NCI-H345 (cell line): ENCODE measurements at places on chromosomes 6 and 20.
A peak's percentile ranks its signal among the peaks of the same experiment; 100 is the strongest.

DNA sequence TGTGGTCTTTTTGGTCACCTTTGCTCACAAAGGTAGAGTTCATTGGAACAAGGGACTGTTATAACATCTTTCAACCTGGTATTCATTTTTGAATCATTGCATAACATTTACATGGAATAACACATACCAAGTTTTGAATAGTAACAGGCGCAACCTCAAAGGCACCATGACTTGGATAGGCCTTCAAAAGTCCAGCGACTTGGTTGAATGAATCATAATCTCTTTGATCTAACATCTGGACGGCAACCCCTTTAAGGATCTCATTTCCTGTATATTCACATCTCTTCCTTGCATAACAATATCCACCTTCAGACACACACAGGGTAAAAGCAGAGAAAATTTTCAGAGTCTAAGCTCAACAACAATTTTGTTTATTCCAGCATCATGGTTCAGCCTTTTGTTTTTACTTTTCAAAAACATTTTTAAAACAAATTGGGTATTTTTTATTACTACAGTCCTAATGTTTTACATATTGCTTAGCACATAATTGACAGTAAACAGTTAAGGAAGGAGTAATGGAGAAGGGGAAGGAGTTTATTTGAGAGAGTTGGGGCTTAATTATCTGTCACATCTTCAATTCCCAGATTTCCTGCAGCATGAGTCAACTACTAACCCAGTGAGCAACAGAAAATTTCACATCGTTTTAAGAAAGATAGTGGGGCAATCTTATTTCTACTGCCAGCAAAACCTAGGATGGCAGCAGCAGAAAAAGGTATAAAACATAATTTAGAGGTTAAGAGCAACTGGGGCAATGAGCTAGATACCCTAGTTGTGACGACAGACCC, 41.8 kb upstream of the F13A1 start:
- DNase-seq, result no peak

- no peak for DNase-seq
Observed at GRCh38 chr6:81002126-81002525, 750.4 kb downstream of the TENT5A start.

DNA sequence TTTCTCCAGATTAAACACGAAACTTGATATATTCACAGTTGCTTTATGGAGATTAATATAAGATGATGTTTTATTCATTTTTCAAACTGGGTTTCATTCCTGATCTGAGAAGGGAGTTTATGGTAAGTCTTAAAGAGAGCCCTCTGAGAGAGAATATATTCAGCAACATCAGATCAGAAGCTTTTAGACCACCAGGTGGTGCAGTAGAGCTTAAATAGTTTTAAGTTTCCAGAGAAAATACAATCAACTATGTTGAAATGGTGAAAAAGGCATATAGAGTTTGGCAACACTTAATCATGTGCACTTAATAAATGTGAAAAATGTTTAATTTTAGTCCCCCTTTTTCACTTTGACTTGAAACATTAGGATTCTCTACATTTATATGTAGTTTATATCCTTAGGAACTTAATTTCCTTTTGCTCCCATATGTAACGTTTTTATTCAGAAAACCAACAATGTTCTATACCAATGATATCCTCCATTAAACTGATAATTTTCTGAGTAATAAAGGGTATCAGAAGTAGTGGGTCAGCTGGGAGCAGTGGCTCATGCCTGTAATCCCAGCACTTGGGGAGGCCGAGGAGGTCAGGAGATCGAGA, 86.4 kb upstream of the CLDN20 start:
- DNase-seq, result peak; percentile 56

DNA sequence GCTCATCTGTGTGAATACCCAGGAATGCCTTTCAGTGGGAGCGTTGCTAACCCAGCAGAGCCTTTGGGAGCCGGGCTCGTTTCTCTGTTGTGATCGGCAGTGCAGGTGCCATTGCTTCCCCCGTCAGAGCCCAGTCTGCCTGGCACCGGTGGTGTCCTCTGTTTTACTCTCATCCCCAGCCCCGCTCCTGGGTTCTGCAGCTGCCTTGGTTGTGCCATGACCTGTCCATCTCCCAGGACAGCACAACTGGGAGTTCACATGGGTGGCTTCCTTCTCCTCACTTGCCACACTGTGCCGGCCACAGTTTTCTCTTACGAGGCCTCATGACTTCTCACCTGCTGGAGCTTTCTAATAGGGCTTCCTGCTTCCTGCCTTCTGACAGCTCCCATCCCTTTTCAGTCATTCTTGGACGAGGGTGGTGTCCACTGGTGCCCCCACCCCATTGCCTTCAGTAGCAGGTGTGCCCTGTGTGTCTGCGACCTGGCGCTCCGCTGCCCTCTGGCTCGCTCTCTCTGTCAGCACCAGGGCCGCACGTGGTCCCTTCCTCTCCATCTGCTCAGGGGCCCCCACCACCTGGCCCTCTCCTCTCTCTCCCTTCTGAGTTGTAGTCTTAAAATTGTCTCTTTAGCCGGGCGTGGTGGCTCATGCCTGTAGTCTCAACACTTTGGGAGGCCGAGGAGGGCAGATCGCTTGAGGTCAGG, 110.9 kb downstream of the RPP40 start:
- DNase-seq, result no peak

GRCh38 chr6:83429857-83430610, 817 bp downstream of the ME1 start:
- no peak for DNase-seq

DNA sequence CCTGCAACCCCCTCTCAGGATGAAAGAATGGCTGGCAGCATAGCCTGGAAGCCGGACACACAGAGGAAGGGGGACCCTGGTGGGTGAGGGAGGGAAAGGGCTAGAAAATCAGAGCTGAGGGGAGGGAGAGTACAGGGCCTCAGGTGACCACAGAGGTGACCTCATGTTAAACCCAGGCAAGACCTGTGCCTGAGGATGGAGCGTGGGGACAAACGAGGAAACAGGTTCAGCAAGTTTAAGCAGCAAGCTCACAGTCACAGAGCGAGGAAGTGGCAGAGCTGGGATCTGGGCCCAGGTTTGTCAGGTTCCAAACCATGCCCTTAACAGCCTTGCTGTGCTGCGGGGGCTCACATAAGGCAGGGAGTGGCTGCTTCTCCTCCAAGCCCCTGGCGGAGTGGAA, 4.0 kb upstream of the BPI start:
- DNase-seq, result no peak

DNA sequence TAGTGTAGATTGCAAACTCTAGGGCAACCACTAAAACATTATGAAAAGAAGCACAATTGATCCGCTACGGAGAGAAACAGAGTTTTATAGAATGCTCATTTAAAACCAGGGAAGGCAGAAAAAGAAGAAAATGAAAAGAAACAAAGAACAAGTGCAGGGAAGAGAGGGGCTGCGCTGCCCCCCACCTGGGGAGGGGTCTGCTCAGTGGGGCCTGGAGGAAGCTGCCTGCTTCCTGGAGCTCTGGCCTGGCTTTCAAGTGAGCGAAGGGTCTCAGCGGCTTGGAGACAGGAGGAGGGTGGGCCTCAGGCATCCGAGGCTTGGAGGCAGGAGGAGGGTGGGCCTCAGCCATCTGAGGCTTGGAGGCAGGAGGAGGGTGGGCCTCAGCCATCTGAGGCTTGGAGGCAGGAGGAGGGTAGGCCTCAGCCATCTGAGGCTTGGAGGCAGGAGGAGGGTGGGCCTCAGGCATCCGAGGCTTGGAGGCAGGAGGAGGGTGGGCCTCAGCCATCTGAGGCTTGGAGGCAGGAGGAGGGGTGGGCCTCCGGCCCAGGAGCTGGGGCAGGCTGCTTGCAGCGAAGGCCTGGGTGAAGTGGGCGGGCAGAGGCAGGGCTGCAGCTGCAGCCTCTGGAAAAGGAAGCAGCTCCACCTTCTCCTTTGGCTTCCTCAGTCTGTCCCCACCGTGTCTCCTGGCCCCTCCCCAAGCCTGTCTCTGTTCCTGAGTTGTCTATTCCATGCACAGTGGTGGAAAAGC, 406.3 kb downstream of the TAF4 start:
- no peak for DNase-seq

GRCh38 chr20:43458422-43458924, 777 bp downstream of the SRSF6 start:
- DNase-seq, result no peak

DNA sequence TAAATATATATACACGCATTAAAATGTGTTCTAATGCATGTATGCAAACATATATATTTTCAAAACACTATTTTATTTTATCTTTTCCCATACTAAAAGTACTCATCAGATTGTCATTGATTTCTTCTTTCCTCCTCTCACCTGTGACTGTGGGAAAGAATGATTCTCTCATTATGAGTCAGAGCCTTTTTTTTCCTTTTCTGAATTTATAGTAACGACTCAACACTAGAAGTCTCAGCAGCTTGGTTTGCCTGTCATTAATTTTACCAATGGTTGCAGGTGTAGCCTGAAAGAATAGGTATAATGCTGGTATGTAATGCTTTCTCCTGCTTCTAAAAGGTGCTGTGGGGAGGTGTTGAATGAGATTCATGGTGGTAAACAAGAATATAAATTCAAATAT, 328.7 kb downstream of the UTRN start:
- DNase-seq, result no peak

DNA sequence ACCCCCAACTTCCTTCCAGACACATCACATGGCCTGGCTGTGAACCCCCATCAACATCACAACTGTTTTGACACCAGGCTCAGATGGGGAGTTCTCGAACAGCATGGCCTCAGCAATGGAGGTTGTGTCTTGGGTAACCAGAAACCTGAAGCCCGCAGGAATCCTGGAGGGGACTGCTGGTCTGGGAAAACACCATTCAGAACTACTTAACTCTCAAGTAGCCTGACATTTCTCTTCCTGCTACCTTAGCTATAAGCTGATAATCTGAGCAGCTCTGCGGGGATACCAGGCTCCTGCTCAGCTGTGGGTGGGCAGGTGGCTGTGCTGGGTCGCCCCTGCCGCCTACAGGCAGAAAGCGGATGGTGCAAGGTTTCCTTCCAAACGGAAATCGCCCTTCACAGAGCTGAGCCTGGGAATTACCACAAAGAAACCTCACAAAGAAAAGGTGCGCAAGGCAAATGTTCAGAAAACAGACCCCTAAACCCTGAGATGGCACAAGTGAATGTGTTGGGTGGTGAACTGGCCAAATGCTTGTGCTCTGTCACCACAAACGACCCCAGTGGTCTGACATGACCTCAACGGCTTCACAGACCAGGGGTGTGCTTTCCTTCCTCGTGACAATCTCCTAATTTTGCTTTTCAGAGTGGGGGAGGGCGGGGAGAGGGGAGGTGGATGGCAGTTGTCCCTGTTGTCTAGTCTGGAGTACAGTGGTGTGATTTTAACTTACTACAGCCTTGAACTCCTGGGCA, 29.5 kb downstream of the SNX5 start:
- peak; percentile 74 for DNase-seq

GRCh38 chr6:108846628-108847027, 1.6 kb upstream of the ARMC2 start:
- no peak for DNase-seq

GRCh38 chr6:138063726-138064125, 43.5 kb downstream of the PERP start:
- DNase-seq, result no peak

- no peak for DNase-seq
Observed at GRCh38 chr6:18931086-18931485, 543.9 kb downstream of the RNF144B start.

GRCh38 chr6:32854376-32855178, 585 bp downstream of the PSMB9 start:
- no peak for DNase-seq

- peak; percentile 75 for DNase-seq
Observed at GRCh38 chr20:63830841-63831588, at the start of gene ZBTB46. TSS of gene ZBTB46 (minus strand) at chr20:63831264. CDS start at chr20:63790757, 40,507 bp downstream.

DNA sequence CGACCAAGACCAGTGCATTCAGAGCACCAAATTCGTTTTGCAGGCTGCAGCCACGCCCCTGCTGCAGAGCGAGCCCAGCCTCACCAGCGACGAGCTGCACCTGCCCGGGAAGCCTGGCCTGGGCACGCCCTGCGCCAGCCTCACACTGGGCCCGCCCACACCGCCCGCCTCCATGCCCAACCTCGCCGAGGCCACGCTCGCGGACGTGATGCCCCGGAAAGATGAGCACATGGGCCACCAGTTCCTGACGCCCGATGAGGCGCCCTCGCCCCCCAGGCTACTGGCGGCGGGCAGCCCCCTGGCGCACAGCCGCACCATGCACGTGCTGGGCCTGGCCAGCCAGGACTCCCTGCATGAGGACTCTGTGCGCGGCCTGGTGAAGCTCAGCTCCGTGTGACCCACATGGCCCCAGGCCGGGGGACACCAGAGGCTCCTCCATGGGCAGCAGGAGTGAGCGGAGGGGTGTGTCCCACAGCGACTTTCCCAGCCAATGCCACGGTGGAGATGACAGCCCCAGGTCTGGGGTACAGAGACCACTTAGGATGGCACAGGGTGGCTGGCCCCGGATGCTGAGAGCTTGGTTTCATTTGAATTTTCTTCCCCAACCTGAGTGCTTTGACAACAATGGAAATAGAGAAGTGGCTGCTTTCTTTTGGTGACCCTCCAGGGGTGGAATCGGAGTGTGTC, 150.2 kb upstream of the SNX9 start:
- no peak for DNase-seq

GRCh38 chr6:100084316-100084990, 90.4 kb upstream of the MCHR2 start:
- no peak for DNase-seq

DNA sequence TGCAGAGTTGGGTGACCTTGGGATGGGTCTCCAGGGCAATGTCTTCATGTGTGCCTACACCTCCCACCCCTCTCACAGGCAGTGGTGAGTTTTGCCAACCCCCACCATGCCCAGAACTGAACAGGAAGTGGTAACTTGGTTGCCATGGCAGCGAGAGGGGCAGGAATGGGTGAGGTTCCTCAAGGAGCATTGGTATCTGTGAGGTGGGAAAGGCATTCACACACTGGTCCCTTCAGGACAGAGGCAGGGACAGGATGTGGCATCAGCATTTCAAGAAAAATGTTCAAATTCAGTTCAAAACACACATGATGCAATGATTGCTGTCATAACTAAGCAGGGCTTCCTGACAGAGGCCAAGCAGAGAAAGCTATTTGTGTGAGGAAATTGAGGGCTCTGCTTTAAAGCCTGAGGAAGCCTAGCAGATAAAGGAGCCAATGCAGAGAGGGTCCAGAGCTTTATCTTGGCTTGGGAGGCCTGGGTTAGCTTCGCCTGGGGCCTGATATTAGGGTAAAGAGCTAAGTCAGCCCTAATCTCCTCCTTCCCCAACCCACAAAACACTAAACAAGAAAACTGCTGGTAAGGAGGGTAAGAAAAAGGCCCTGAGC, 551 bp downstream of the TREML2 start:
- no peak for DNase-seq

DNA sequence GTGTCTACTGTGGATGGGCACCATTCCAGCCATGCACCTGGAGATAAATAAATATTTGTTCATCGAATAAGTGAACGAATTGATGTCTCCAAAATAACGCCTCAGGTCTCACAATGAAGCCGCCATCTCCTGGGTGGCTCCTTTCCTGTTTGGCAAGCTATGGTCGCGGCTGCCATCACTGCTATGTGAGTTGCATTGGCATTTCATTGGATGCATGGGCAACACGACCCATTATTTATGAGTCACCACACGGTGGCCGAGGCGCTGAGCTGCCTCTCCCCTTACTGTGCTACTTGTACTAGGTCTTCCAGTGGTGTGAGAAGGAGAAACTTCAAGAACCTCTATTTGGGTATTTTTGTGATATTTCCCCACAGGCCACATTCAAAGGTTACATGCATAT, 21.3 kb upstream of the PDE10A start:
- DNase-seq, result no peak
